ENCODE measurements at places on chromosomes 4 and X. TPM values are rescaled to one million over a fixed set of nuclear protein-coding genes. Genes with fewer than 3 reads are reported as not detected.
A peak's percentile ranks its signal among the peaks of the same experiment; 100 is the strongest.

GRCh38 chrX:96424007-96424406 is 260.6 kb upstream of the DIAPH2 start:
- no peak overlapping the region for H3K4me3 ChIP-seq
- H3K4me1 ChIP-seq: no peaks in the 10 kb centered on the region
- H3K27me3 ChIP-seq: no peaks in the 10 kb centered on the region
- no peaks in the 10 kb centered on the region for H3K36me3 ChIP-seq
- DNase-seq: no peak
- H3K27ac ChIP-seq: no peak overlapping the region

DNA sequence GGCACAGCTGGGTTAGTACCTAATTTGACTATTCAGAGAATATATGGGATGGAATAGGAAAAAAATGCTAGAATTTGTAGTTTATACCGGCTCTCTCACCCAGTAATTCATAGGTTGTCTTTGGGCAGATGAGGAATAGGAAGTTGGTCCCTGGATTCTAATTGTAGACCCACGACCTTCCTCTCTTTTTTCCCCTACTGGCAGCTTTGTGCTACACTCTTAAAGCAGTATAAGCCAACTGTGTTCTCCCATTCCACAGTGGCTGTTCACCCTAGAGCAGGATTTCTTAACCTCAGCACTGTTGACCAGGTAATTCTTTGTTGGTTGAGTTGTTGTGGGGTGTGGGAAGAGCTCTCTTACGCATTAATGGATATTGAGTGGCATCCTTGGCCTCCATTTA is 92.9 kb downstream of the FNIP2 start:
- H3K4me3 ChIP-seq: no peak overlapping the region
- no peak overlapping the region for H3K27ac ChIP-seq
- no peak for DNase-seq
- H3K36me3 ChIP-seq: peaks cover 24% of the 10 kb centered on the region
- H3K27me3 ChIP-seq: no peaks in the 10 kb centered on the region

- no peak overlapping the region for H3K27ac ChIP-seq
- peaks cover 11% of the 10 kb centered on the region for H3K27me3 ChIP-seq
- DNase-seq: no peak
- no peaks in the 10 kb centered on the region for H3K4me1 ChIP-seq
Measured at GRCh38 chrX:15194146-15194545, 75.7 kb downstream of the ASB9 start.

GRCh38 chr4:123836851-123837595 is 440.4 kb downstream of the SPRY1 start:
- no peak overlapping the region for H3K27ac ChIP-seq
- no peaks in the 10 kb centered on the region for H3K27me3 ChIP-seq
- H3K4me3 ChIP-seq: no peak overlapping the region
- DNase-seq: no peak
- no peaks in the 10 kb centered on the region for H3K4me1 ChIP-seq
- H3K36me3 ChIP-seq: no peaks in the 10 kb centered on the region

DNA sequence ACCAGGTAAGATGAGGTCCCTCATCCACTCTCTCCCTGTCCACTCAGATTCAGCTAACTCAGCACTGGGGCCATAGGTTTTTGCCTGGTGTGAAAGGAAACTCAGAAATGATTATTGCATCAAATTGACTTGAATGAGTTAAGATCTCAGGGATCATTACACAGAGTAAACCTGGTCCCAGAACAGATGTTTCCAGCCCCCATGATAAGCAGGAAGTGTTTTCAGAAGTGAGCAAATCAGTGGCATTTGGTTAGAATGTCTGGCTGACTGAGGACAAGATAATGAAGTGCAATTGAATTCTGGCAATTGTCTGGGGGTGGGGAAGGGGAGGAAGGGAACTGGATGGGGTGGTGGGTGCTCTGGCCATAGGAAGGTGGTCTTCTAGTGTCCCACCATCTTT is 108.0 kb downstream of the CHIC2 start:
- no peaks in the 10 kb centered on the region for H3K27me3 ChIP-seq
- H3K4me1 ChIP-seq: no peaks in the 10 kb centered on the region
- H3K36me3 ChIP-seq: no peaks in the 10 kb centered on the region
- no peak for DNase-seq

- peaks cover 24% of the 10 kb centered on the region for H3K4me1 ChIP-seq
- DNase-seq: no peak
- peak overlapping the region; percentile 17 for H3K27ac ChIP-seq
- H3K27me3 ChIP-seq: no peaks in the 10 kb centered on the region
- no peaks in the 10 kb centered on the region for H3K36me3 ChIP-seq
Measured at GRCh38 chr4:150938873-150939499, 76.1 kb downstream of the LRBA start.

DNA sequence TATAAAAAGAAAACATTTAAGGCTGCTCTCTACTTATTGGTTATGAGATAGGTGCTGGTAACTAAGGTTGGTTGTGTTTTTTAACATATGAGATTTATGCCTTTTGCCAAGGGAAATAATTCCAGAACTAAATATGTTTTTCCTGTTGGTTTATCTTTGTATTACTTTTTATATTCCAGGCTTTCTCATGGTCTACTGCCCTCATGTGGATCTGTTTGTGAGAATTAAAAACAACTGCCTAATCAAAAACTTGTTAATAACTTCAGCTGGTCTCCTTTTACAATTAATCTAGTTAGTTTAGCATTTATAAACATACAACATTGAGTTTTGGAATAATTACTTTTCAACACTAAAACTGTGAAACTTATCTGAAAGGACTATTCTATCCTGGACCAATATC is 1208.3 kb downstream of the ADGRL3 start:
- no peak overlapping the region for H3K4me3 ChIP-seq
- no peaks in the 10 kb centered on the region for H3K27me3 ChIP-seq
- no peaks in the 10 kb centered on the region for H3K36me3 ChIP-seq
- no peak overlapping the region for H3K27ac ChIP-seq
- no peaks in the 10 kb centered on the region for H3K4me1 ChIP-seq
- DNase-seq: no peak

Gene ABRAXAS1
- 5.6 TPM for total RNA-seq

Gene EDA
- 0.08 TPM for total RNA-seq

DNA sequence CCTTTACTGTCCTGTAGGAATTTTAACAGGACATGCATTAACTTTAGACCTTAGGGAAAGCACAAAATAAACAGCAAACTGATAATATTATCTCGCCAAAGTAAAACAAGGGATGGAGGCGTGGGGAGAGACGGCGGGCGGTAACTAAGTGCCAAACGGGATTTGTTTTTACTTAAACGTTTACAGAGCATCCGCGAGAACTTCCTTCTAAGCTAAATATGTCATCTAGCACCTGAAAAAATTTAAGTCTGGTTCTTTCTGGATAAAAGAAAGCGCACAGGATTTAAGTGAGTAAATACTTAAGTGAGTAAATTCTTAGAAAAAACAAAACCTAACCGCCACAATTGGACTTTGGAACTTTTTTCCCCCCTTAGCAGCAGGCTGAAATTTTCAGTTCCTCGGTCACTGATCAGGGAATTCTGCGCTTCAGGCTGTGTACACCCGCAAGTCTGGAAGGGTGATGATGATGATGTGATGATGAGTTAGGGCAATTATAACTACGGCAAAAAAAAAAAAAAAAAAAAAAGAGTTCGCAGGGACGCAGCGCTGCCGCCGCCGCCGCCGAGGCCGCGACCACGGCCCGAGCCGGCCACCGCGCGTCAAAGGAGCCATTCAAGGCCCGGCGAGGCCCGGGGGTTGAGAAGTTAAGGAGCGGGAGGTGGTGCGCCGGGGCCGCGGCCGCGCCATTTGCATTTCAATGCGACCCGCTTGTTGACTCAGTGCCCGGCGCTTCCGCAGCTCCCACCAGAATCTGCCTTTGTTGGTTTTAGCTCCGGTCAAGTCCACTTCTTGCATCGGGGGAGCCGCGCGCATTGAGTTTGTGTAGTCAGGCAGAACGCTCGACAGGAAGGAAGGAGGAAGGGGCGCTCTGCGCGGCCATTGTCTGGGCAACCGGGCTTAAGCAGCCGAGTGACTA is 108.8 kb downstream of the SPRY1 start:
- peaks cover 13% of the 10 kb centered on the region for H3K27me3 ChIP-seq
- no peaks in the 10 kb centered on the region for H3K36me3 ChIP-seq
- peaks cover 9% of the 10 kb centered on the region for H3K4me1 ChIP-seq
- H3K4me3 ChIP-seq: peak overlapping the region; percentile 83
- H3K27ac ChIP-seq: peak overlapping the region; percentile 27

Gene NCBP2L
- not detected for total RNA-seq
